ENCODE measurements at places on chromosomes 16 and 17.
A peak's percentile ranks its signal among the peaks of the same experiment; 100 is the strongest.

DNA sequence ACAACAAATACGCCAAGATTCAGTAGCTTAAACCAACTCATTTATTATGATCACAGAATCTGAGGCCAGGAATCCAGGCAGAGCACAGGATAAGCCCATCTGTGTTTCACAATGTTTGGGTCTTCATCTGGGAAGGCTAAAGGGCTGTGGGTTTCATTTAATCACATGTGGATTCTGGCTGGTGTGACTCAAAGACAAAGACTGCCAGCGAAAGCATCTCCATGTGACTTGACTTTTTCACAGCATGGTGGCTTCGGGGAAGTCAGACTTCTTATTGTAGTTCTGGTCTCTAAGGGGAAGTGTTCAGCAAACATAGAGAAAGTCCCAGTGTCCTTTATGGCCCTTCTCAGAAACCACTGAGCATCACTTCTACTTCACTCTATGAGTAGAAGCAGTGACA lies 1014.4 kb upstream of the GOT2 start:
- no peak for DNase-seq

- DNase-seq = no peak
These were observed 1.1 kb downstream of the CHTF8 start for GRCh38 chr16:69131167-69131838.

DNA sequence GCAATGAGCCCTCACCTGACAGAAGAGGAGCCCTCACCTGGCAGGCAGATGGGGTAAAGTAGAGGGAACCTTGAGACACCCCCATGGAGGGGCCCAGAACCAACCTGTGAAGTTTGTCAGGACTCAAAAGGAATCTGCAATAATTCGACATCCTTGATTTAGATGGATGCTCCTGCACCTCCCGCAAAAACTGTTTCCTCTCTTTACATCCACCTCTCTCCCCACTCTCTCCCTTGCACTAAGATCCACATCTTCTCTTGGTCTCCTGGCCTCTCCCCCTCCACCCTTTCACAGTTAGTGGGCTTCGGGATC lies 34.9 kb upstream of the RBFOX3 start:
- DNase-seq = no peak

DNA sequence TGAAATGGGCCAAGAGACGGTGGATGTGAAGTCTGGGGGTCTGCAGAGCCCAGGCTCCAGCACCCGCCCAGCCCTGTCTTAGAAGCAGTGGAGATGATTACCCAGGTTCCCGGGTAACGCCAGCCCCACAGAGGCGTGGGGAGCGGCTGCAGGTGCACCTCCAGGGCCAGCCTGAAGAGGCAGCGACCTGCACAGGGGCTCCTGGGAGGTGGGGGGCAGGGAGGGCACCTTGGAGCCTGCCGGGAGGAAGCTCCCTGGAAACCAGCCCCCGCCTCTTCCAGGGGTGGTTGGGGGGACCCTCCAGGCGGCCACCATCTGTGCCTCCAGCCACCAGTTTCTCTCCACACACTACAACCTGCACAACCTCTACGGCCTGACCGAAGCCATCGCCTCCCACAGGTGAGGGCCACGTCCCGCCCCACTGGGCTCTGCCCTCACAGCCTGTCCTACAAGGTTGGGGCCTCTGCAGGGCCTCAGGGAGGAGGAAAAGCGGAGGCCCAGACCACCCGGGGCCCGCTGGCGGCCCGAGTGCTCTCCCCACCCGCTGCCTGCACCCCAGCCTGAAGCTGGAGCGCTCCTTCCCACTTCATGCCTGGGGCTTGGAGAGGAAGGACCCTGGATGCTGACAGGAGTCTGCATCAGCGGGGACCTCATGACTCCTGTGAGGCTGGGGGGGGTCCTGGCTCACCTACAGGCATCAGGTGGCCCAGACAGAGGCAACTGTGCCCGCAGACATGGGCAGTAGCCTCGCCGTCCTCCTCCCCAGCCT lies 10.5 kb downstream of the GAA start:
- DNase-seq = no peak

- no peak for DNase-seq
These were observed 33.5 kb downstream of the KCNJ2 start for GRCh38 chr17:70202840-70203239.

DNA sequence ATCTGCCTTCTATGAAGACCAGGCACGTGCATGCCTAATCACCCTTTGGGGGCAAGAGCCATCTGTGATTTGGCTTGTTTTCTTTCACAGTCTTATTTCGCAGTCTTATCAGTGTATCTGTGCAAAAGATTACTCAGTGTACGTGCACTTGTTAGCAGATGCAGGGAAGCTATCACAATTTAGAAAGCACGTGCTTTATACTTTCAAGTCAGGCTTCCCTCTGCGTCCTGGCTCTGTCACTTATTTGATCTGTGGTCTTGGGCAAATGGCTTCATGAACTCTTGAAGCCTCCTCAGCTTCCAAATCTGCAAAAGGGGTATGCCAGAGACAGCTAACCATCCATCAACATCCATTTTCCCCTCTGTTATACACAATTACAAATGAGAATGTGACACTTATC lies 246.4 kb downstream of the XYLT1 start:
- no peak for DNase-seq

DNA sequence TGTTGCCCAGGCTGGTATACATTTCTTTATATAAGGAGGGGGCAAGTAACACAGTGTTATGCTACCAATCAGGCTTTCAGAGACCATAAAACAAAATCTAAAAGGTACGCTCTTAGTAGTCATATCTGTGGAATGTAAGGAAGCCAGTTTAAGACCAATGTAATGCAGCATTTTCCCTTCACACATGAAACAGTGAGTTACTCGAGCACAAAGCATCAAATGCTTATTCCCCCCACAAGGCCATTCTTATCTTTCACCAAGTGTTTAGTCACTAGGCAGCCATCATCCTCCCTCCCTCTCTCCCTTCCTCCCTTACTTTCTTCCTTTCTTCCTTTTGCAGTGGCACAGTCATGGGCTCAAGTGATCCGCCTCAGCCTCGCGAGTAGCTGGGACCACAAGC lies 12.8 kb downstream of the HMOX2 start:
- no peak for DNase-seq

DNA sequence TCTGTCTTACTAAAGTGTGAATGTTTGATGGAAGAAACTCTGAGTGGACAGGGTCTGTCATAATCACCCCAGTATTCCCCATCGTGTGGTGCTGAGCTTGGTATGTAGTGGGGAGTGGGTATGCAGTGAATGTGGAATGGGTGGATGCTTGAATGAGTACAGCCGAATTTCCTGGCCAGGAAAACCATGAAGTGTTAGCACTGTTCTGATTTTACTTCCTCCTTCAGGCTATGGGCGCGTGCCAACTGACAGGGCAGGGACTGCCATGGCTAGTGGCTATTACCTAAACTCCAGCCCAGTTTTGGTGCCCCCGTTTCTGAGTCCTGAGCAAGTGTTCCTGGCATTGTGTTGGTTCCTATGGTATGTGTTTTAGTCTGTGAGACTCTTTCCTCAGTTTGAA lies 48.6 kb downstream of the PRKCA start:
- DNase-seq = no peak

GRCh38 chr16:70644763-70645597 lies 1.4 kb upstream of the IL34 start:
- no peak for DNase-seq

- no peak for DNase-seq
These were observed 23.7 kb upstream of the DRG2 start for GRCh38 chr17:18064053-18064452.

DNA sequence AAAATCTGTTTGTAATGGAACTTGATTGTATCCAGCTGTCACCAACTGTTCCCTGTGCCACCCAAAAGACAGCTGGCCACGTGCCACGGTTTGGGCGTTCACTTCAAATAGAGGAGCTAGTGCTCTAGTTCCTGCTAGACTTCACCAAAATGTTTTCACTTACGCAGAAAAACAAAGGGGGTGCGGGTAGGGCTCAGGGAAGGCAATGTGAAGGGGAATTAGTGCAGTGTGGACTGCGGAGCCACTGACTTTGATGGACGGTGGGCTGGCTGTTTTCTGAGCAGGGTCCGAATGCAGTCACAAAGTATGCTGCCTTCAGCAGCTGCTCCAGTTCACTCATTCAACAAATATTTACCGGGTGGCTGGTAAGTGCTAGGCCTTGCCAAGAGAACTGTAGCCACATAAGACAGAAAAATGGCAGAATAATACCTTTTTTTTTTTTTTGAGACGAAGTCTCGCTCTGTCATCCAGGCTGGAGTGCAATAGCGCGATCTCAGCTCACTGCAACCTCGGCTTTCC lies 7.6 kb upstream of the CYTH1 start:
- DNase-seq = peak; percentile 69

DNA sequence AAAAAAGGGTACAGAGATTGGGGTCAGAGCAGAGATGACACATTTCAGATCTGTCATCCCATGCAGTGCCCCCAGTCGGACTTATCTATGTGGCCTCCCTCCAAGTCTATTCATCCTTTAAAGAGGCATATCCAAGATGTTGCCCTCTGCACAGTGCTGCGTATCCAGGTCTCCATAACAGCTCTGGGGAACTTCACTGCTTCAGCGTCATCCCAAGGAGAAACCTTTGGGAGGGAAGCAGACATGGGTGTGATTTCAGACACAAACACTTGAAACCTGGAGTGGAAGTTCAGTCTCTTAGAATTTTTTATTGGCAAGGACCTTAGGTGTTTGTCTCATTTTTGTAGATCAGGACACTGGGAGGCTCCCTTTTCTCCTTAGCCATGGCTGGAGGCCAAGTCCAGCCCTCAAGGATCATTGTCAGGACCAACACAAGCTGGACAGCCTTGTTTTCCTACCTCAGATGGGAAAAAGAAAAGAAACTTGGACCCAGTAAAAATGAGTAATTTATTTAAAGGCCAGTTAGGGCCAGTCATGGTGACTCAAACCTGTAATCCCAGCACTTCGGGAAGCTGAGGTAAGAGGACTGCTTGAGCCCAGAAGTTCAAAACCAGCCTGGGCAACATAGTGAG lies 23.9 kb upstream of the NLK start:
- no peak for DNase-seq

DNA sequence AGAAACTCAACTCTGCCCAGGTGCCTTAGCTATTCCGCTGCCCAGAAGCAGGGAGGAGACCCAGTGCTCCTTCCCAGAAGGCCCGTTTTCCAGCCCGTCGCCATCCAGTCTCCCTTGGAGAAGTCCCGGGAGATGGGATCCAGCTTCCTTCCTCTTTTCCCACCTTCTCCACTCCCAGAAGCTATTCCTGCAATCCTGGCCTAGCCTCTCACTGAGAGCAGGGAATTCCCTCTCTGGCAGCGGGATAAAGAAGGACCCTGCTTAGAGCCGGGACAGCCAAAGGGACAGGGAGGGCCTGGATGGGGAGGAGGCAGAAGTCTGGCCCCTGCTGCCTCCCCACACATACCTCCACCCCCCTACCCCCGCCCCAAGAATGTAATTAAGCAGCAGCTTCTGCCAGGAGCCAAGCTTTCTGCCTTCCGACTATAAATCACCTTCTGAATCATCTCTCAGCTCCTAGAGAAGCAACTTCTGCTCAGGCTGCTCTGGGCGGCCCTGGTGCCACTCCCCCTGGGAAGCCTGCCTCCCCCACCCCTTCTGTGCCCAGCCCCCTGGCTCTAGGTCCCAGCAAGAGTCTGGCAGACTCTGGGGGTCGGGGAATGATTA lies 6.4 kb downstream of the WNT3 start:
- DNase-seq = no peak

DNA sequence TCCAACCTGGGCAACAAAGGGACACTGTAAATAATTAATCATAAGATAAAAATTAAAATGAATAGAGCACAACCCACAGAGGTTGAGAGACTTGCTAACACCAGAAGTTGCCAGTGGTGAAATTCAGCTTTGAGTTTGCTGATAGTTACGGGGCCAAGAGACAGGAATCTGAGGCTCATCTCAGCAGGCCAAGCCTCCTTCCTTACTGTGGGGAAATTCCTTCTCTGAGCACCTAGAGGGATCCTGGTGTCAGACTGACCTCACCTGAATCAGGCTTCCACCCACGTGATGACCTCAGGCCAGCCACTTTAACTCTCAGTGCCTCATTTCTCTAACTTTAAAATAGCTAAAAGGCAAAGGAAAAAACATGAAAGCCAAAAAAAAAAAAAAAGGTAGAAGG lies 4.7 kb downstream of the ABAT start:
- no peak for DNase-seq

DNA sequence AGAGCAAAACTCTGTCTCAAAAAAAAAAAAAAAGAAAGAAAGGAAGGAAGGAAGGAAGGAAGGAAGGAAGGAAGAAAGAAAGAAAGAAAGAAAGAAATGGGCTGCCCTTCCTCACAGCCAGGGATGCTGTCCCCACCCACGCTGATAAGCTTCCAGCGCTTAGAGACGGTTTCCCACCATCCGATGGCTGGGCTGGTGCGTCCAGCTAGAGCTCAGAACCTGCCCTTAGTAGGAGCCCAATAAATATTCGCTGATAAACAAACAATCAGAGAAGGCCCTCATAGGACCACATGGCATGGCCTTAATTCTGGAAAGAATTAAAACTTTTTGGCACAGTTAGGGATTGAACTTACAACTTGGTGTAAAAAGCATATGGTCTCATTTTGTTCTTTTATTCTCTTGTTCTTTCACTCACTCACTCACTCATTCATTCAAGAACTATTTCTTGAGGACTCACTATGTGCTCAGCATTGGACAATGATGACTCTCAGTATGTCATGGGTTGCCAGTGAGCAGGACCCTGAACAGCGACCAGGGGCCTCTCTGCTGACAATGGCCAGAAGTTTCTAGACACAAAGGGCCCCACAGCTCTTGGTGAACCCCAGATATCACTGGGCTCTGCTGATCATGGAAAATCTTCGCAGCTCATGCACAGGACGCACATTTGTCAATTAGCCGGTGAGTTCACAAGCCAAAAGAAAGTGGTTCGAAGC lies 32.5 kb upstream of the TNRC6C start:
- DNase-seq = no peak

GRCh38 chr17:5181509-5182305 lies 10.0 kb downstream of the ZNF594 start:
- DNase-seq = no peak

GRCh38 chr17:2975469-2975958 lies 87.9 kb downstream of the OR1D5 start:
- DNase-seq = no peak

GRCh38 chr16:49670627-49671026 lies 185.3 kb downstream of the ZNF423 start:
- no peak for DNase-seq

GRCh38 chr17:69187294-69187693 lies 41.3 kb downstream of the ABCA10 start:
- no peak for DNase-seq

GRCh38 chr17:80107231-80108021 lies 6.0 kb downstream of the GAA start:
- DNase-seq = no peak

DNA sequence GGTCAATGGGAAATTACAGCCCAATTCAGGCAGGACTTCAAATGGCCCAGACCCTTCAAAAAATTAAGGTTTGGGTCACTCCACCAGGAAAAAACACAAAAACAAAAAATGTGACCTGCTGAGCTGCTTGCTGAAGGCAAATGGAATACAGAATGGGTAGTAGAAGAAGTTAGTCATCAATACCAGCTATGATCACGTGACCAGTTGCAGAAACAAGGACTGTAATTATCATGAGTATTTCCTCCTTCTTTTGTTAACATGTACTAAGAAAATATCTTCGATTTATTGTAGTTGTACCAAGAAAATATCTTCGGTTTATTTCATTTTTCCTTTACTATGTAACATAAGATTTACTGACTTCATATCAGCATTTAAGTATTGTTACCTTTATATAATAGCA lies 1183.6 kb downstream of the CDH8 start:
- no peak for DNase-seq

All from CD4-positive, alpha-beta T cell treated with Interleukin-15 for 1 hour (primary cell).